Transverse colon (tissue), 4 donors: ENCODE measurements at places on chromosomes 2 and 18. TPM values are rescaled to one million over a fixed set of nuclear protein-coding genes. Genes with fewer than 3 reads are reported as not detected.

DNA sequence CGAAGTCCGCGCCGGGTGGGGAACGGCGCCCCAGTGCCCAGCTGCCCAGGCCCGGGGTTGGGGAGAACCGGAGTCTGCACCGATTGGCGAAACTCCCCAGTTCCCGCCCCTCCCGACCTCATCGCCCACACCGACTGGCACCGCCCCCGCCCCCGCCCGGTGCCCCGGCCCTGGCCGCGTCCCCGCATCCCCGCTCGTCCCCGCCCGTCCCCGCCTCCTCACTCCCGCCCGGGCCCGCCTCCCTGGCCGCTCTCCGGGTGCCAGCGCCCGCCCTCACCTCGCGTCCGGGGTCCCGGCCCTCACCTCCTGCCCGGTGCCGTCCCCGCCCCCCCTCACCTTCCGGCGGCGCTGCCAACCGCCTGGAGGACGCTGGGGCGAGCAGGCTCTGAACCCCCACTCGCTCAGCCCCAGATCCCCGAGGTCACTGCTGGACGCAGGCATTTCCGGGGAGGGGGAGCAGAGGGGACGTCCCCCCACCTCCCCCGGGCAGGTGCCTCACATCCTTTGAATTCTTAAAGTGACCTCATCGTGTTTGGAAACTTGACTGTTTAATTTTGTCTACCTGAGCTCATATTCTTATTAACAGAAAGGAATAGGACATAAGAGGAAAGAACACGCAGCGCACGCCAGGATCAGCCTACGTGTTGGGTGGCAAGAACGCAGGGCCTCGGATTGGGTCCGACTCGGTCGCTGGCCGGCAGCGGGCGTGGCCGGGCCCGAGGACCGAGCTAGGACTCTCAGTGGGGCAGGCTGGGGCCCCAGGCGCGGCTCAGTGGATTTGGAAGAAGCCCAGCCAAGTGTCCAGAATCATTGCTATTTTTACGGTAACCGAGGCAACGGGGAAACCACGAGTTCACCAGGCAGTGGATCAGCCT is at the start of gene FAM110C:
FAM110C (minus strand) TSS at position 35 of the 875 bp plus-strand sequence. CDS start 120 bp downstream, outside the sequence.
- peak; percentile 93 for DNase-seq

- DNase-seq = no peak
Observed at GRCh38 chr2:200929334-200930249, 33.9 kb downstream of the ORC2 start.

- peak; percentile 27 for DNase-seq
Observed at GRCh38 chr2:27954771-27955383, 64.3 kb downstream of the BABAM2 start.

DNA sequence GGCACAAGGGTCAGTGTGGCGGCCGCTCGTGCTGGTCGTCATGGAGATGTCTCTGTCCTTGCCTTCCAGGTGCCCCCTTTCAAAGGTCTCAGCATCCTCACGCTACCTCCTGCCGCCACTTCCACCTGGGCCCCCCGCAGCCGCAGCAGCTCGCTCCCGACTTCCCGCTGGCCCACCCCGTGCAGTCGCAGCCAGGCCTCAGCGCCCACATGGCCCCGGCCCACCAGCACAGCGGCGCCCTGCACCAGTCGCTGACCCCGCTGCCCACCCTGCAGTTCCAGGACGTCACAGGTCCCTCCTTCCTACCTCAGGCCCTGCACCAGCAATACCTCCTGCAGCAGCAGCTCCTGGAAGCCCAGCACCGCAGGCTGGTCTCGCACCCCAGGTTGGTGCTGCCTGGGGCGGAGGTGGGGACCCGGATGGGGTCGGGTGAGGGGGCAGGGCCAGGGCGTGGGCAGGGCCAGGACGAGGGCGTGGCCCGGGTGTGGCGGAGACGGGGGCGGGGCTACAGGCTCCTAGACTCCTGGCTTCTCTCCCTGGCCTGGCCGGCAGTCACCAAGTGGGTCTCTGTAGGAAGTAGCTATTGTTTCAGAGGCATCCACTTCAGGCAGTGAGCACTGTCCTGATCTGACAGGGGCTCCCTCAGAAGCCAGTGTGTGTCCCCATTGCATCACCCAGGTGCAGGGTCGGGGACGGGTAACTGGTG is 223.7 kb downstream of the LOXHD1 start:
- DNase-seq = no peak

DNA sequence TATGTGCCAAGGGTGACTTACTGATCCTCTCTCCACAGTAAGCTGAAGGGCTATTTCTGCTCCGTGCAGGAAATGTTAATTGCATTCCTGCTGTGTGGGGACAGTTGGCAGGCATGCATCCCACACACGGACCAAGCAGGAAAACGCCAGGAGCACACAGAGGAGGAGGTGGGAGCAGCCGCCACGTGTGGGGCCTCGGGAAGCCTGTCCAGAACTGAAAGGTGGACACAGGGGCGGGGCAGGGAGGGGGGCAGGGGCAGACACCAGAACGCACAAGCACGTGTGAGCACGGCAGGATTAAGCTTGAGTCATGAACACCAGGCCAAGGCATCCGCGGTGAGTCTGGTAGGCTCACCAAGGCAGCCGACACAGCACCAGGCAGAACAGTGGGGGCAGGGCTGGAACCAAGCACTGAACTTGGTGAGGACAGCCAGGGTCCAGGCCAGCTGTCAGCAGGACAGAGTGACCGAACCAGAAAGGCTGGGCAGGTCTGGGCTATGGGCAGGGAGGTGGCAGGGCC is 177.1 kb downstream of the EIPR1 start:
- DNase-seq = no peak

- peak; percentile 30 for DNase-seq
Observed at GRCh38 chr18:57854726-57855125, 51.6 kb upstream of the ATP8B1 start.

GRCh38 chr18:961644-962355 is 57.1 kb downstream of the ADCYAP1 start:
- peak; percentile 29 for DNase-seq

DNA sequence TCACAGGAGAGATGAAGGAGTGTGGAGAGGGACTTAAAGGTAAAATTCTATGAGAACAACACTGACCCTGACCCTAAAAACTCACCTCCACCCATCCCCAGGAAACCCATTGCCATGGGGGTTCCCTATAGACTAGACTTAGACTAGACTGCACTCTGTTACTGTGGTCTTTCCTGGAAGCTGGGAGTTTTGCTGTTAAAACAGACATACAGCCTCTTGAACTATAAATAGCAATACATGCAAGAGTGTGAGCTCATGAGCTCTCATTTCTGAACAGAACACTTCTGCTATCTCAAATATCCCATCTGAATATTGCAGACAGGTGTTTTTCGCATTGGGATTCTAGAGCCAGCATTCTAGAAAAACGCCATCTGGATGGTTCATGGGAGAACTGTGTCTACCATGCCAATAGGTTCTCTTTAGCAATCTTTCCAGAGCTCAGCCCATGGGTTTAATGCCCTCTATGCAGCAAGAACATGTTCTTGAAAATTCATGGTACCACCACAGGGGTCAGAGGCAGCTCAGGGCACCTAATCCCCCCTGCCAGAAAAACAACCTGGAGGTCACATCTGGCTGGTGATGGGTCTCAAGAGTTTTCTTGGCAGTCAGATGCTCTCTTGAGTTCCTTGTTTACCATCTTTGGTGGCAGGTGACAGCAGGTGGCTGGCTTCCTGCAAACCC is 51.9 kb downstream of the SLC14A2 start:
- no peak for DNase-seq

GRCh38 chr2:6352906-6353515 is 512.7 kb downstream of the CMPK2 start:
- peak; percentile 71 for DNase-seq

- DNase-seq = no peak
Observed at GRCh38 chr2:23550553-23550952, 165.6 kb downstream of the KLHL29 start.

DNA sequence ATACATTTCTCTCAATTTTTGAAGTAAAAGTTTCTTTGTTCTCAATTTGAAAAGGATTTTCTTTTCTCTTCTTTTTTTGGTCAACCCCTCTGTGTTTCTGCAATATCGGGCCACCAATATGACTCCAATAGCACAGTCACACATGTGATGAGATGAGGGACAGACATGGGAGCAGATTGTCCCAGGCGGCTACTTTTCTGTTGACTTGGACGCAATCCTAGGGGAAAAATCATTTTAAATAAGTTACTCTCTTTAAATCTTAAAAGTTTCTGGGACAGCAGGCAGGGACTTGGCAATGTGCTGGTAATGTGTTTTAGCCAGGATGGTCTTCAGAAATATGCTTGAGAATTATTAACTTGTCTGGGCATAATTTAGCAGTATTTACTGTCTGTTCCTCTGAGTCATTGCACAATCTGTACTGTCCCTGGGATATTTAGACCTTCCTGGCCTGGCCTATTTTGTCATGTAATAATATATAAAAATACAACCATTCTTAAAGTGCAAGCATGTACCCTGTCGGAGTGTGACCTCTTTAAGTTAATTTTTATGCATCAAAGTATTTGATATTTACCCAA is 388.5 kb upstream of the FANCL start:
- no peak for DNase-seq

DNA sequence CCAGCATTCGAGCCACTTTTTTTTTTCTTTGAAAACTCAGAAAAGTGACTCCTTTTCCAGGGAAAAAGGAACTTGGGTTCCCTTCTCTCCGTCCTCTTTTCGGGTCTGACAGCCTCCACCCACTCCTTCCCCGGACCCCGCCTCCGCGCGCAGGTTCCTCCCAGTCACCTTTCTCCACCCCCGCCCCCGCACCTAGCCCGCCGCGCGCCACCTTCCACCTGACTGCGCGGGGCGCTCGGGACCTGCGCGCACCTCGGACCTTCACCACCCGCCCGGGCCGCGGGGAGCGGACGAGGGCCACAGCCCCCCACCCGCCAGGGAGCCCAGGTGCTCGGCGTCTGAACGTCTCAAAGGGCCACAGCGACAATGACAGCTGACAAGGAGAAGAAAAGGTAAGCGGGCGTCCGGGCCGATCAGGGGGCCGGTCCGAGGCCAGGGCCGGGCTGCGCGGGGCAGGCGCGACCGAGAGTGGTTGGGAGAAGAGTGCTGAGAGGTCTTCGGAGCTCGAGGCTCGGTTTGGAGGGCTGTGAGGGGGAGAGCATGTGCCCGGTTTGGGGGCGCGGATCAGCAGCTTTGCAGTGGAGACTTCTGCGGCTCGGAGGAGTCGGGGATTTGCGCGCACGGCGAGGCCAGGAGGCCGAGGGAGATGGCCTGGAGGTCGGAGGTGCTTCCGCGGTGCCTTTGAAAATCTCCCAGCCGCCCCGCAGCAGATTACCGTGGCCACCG is 502 bp downstream of the EPAS1 start:
- peak; percentile 93 for DNase-seq

DNA sequence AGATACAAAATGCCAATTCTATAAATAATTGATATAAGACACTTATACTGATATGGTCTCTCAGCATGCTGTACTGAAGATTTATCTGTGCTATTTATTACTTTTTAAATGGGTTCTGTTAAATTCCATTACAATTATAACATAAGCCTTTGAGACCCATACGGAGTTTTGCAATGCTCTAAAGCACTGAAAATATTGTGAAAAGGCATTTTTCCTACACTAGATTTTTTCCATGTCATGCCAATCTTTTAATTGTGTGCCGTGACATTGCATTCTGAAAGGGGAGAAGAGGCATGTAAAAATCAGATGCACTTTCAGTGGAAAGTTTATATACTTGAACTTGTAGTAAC is 46.5 kb downstream of the EFEMP1 start:
- DNase-seq = no peak

- peak; percentile 59 for DNase-seq
Observed at GRCh38 chr2:176088048-176088936, 4.2 kb upstream of the HOXD13 start.

GRCh38 chr2:197707316-197708213 is 2.4 kb downstream of the MARS2 start:
- DNase-seq = no peak

DNA sequence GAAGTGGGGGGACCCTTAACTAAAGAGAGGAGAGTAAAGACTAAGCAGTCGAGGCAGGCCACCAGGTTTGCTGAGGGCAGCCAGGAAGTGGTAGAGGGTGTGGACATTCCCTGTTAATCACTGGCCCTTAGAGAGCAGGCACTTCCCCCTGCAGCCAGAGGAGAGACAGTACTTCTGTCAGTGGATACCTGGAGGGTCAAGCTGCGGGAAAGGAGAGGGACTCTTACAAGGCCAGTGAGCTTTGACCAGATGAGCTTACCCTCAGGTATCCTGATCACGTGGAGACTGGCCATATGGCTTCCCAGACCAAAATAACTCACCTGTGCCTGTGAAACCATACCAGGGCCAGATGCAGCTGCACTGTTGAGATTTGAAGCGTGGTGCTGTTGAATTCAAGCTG is 28.6 kb downstream of the ITGA6 start:
- peak; percentile 61 for DNase-seq

DNA sequence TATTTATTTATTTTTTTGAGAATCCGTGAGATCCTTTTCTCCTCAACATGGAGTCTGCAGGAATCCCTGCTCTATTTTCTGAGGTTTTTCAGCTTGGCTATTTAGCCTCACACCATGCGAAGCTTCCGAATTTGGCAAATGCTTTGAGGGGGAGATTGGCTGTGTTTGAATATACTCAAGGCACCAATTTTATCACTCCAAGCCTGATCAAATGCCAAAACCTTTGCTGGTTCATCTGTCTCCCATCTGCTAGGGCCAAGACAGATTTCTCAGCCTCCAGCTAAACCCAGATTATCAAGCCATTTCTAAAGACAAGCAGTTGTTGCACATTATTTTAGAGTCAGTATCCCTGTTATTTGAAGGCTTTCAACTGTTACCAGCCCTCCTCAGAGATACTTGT is 295.7 kb downstream of the XIRP2 start:
- DNase-seq = no peak

DNA sequence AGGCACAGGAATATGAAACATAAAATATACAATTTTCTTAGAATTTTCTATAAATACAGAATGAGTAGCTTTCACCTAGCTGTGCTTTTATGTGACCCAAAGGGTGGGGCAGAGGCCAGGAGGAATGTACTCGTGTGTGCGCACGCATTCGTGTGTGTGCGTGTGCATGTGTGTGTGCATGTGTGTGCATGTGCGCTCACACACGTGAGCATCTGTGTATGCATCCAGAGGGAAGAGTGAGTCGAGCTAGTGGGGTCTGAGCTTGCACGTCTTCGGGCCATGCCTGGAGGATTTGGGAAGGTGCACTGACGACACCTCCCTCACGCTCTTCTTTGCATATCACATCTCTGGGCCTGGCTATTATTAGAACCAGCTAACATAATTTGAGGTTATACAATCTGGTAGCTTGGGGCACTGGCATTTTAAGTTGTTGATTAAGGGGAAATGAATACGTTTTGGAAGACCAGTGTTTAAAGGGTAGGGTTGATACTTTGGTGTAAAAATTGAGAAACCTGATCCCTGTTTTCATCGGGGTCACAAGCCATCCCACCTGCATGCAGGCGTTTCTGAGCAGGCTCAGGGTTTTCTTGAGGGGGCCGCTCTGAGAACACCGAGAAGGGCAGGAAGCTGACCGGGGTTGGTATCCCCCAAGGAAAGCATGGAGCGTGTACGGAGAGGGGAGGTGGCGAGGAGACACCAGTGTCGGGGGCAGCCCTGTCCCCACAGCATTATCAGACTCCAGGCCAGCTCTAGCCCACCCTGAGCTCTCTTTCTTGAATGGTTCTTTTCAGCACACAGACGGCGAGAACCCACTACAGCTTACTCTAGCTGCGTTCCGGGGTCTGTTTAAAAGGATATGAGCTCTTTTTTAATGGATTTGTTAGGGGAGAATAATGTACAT is 85.3 kb downstream of the LRRFIP1 start:
- no peak for DNase-seq

The COBLL1 gene
- total RNA-seq = 129 TPM

The RAX gene
- not detected for total RNA-seq

The PRSS56 gene
- total RNA-seq = not detected

The ARHGEF33 gene
- total RNA-seq = 0.32 TPM

The GPR39 gene
- 85.3 TPM for total RNA-seq

The KRTCAP3 gene
- total RNA-seq = 18.0 TPM

The FEV gene
- 1.9 TPM for total RNA-seq

The RAB27B gene
- total RNA-seq = 1.2 TPM

The CRYBA2 gene
- not detected for total RNA-seq

The GPR155 gene
- total RNA-seq = 1.2 TPM

The MYCN gene
- 0.82 TPM for total RNA-seq

The ITPRIPL1 gene
- 0.95 TPM for total RNA-seq
